Kasumi-1 (cell line): ENCODE measurements at places on chromosomes 3 and 15.
A peak's percentile ranks its signal among the peaks of the same experiment; 100 is the strongest.

DNA sequence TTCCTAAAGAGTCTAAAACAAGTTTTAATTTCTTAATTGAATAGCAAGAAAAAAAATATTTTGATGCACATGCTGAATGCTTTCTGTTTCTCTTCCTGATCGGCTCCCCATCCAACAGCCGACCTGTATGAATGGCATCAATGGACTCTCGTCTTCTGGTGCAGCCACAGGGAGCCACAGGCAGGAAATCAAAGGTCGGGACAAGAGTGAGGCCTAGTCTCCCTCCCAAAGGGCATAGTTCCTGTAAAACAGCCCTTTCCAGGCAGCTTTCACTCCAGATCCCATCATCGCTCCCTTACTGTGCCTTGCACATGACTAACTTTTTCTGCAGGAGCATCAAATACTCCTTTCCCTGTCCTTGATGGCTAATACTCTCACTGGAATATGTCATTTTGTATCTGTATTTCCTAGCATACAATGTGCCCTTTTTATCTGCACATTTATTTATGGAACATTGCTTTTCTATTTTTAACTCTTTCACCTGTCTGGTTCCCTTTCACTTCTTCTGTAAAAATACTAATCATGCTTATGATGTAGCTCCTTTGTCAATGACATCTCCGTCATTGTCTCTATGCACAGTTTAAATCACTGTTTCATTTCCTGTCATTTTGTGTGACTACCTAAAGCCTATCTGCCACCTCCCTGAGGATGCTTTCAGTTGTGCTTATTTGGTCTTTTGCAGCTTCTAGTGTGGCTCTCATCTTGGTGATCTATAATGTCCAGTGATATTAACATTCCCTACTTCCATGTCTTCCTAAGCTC, 326.2 kb downstream of the CTNNB1 start:
- no peak for DNase-seq

GRCh38 chr3:30804984-30805383, 89.5 kb downstream of the GADL1 start:
- no peak for DNase-seq

DNA sequence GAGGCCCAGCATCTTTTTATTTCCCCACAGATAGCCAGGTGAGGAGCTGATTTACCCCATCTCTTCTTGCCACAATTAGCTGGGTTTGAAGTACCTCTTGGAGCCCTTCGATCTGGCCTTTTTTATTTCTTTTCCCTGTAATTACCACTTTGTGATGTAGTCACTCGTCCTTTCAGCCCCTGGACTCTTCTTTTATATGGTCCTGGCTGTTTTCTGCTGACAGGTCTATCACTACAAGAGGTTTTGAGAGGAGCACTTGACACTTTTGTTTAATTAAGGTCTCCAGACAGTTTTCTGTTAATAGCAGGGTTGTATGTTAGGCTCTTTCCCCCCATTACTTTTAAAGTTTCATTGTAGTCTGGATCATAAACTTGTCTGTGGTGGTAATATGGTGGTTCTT, 11.8 kb downstream of the ATXN7 start:
- DNase-seq, result no peak

DNA sequence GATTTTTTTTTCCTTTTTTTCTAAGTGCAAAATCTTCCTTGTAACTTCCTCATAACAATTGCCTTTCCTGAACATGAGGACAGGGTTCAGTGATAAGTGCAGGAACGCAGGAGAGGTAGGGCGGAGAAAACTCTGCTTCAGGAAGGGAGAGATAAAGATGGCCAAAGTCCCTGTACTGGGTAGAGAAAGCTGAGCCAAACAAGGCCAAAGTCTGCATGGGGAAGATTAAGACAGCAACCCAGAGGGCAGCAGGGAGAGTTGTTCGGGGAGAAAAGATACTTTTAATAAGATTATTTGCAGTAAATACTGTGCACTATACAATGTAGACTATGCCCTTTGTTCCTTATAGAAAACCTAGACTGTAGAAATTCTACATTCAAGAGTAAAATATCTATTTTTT, 55.4 kb upstream of the LRRFIP2 start:
- no peak for DNase-seq

- DNase-seq, result peak; percentile 36
These were observed 6.0 kb downstream of the CCR2 start for GRCh38 chr3:46359733-46360493.

DNA sequence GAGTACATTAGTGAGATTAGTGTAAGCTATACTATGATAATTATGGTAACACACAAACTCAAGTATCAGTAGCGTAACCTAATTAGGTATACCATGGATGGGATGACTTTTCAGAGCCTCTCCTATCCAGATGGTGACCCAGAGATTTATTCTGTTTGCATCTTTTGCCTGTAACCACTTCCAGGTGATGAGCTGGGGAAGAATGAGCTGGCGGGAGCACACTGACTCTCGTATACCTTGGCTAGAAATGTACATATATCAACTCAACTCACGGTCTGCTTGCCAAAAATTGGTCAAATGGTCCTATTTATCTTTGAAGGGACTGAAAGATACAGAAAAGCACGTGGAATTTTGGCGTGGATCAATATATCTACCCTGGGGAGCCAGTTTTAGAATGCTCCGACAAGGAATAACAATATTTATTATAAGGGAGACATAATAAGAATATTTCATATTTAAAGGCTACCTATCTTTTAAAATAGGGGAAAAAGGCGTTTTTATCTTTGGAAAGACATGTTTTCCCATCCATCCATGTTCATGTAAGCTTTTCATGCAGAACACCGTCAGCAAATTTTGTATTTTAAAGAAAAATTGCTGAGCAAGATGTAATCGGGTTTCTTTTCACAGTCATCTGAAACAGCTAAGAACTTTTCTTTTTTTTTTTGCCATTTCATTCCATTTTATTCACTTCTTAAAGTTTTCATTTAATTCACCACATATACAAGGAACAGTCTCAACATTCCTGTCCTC, 502.6 kb upstream of the CBLB start:
- DNase-seq, result no peak
